Amniotic stem cell (primary cell): ENCODE measurements at places on chromosomes 13 and 19.

- DNase-seq, result no peak
Measured at GRCh38 chr13:90070837-90071525, 1276.5 kb upstream of the MIR17HG start.

DNA sequence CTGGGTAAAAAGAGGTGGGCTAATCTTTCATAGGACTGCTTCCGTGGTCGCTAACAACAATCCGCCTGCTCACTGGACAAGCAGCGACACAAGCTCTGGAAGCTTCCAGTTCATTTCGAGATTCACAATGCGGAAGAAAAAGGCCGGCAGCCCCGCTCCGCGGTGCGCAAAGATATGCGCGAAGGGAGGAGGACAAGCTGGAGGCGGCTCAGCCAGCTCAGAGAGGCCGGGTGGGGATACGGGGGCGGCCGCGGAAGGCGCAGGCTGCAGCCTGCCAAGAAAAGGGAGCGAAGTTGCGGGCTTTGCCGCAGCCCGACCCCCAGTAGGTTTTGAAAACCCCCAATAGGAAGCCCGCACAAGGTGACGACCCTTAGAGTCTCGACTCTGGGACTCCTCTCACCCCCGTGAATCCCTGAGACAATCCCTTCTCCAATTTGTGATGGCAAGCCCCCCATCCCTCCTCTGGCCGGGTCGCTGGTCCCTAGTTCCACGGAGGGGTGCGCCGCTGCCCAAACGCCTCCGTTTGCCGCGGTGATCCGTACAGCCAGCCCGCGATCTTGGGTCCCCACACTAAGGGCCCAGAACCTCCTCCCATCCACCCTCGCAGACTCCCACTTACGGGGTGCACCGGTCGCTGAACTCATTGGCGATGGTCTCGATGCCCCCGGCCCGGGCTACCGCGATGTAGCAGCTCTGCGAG lies 697 bp downstream of the HSPH1 start:
- DNase-seq, result peak; percentile 42

GRCh38 chr13:81379183-81379582 lies 1038.3 kb upstream of the SPRY2 start:
- DNase-seq, result no peak

GRCh38 chr13:49908637-49909036 lies 27.5 kb downstream of the SPRYD7 start:
- no peak for DNase-seq

- DNase-seq, result no peak
Measured at GRCh38 chr13:50017819-50018218, 2.6 kb downstream of the KCNRG start.

GRCh38 chr13:45296259-45296658 lies 44.7 kb downstream of the TPT1 start:
- no peak for DNase-seq

GRCh38 chr13:32453981-32454380 lies 26.1 kb upstream of the N4BP2L1 start:
- no peak for DNase-seq

- no peak for DNase-seq
Measured at GRCh38 chr13:90461398-90461797, 886.1 kb upstream of the MIR17HG start.

- no peak for DNase-seq
Measured at GRCh38 chr19:27635401-27635800, 1577.5 kb downstream of the UQCRFS1 start.

DNA sequence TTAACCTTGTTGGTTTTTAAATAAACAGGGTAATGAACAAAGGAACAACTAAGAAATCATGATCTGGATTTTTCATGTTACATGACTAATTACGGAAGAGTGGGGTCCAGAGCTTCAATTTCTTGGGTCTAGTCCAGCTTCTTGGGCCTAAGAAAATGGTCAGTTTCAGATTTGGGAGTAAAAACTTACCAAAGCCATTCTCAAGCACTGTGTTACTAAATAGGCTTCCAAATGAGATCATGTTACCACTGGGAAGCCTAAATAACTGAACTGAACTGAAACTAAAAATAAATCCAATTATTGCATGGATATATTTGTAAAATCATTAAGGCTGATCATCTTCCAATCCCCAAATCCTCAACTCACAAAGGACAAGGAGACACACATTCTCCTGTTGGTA lies 13.9 kb downstream of the TBC1D4 start:
- DNase-seq, result no peak

DNA sequence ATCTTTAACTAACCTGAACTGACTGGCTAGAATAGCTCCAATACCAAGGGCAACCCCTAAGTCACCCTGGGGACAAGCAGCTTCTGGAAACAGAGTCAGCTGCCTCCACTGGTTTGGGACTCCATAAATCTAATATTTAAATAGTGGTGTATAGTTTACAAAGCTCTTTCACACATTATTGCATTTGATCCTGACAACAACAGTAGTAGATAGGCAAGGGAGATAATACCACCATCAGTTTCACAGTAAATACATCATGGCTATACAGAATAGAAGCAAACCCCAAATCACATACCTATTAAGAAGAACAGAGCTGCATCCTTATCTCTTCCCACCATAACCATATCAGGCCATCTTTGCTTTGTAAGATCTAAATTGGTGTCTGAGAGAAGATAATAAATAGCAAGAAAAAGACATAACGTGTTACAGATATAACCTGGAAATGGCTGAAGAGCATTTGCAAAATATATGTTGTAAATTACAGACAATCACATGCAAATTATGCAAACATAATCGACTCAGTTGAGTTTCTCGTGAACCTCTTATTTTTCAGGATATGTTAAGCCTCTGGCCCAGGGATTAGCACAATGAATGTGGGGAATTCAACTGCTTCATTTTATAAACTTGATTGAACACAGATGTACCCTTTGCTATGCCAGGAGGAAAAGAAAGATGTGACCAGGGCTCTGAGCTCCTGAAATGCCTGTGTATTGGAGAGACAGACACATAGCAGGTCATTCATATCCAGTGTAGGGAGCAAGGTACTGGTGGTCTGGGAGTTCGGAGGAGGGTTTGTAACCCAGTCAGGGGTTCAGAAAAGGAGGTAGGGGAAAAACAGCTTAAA lies 142.5 kb downstream of the SLC7A1 start:
- no peak for DNase-seq

GRCh38 chr19:45505151-45505995 lies 1.9 kb upstream of the VASP start:
- DNase-seq, result peak; percentile 23

- DNase-seq, result no peak
Measured at GRCh38 chr19:6413291-6413690, 11.3 kb downstream of the KHSRP start.

GRCh38 chr19:50242581-50242980 lies 39.2 kb downstream of the MYH14 start:
- DNase-seq, result no peak

DNA sequence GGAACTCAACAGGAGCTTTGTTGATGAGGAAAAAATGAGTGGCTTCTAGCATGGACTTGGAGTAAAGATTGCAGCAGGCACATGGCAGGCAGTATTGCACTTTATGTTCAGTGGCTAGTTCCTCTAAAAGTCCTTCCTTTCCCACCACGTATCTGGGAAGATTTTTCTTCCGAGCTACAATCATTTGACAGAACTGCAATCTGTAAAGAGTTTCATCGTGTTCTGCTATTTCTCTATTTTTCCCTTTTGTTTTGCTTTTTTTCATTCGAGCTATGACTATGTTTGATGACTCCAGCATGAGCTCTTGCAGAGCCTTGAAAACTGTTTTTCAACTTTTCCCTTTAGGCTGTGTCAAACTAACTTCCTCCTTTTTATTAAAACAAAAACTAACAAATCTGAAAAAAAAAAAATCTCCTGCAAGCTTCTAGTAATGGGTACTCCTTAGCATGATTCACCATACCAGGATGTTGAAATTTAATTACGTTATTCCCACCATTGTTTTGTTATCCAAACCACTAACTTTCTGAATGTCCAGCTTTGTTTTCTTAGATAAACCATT lies 12.3 kb downstream of the CLDN10 start:
- peak; percentile 3 for DNase-seq

GRCh38 chr19:52296400-52296772 lies 583 bp upstream of the ZNF480 start:
- DNase-seq, result no peak

DNA sequence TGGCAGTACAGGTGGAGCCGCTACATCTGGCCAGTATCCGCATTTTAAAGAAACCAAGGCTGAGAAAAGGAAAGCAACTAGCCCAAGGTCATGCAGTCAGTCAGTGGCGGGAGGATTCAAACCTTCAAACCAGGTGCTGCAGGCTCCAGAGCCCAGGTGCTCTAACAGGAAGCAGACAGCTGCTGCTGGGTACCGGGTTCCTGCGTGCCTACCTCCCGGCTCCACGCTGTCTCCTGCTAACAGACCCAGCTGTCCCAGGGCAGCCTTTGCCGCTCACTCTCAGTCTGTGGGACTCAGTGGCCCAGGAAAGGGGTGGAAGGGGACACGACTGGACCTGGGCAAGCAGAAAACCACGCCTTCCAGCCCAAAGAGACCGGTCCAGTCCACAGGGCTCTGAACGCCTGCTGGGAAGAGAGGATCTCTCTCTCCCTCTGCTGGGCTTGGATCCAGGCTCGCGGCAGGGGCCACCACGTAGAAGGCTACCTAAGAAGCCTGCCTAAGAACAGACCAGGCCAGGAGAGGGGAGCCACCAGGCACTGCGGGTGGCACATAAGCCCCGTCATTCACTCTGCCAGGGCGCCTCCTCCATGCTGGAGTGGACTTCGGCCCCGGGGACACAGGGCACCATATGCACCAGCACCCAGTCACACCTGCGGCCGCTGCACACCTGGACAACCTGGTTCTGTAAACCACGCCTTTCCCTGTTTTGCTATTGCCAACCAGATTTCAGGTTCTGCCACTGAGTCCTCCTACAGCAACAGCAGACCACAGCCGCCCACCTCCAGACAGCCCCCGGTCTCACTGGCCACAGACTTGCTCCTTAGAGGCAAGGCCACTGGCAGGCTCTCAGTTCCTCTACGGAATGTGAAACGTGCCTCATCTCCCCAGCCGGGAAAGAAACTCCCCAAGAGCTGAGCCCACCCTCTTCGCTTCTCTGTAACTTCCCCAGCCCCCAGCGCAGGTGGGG lies 4.6 kb downstream of the DAPK3 start:
- DNase-seq, result no peak

DNA sequence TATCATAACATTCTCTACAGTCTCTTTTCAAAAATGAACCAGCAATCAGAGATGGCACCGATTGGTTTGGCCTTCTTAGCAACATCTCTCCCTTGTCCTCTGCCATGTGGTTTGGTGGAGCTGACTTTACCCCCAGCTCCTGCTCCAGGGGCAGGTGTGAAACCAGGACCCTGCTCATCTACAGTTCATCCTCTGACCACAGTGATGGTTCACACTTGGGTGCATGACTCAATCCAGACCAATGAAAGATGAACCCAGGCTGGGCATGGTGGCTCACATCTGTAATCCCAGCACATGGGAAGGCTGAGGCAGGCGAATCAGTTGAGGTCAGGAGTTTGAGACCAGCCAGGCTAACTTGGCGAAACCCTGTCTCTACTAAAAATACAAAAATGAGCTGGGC lies 33.6 kb upstream of the FFAR2 start:
- no peak for DNase-seq

DNA sequence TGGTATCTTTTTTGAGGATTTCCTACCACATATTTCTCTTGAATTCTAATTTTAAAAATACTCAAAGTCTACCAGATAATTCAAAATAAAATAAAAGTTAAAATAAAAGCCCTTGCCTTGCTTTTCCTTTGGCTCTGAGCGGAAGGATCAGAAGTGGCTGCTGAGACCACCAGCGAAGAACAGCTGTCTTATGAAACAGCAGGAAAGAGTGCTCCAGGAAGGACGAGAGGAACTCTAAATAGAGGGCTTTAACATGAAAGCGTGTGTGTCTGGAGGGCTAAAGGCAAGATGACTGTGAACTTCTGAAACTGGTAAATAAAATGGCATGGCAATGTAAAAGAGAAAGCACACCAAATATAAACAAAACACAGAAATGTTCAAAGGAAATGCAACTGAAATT lies 521.5 kb upstream of the SPRY2 start:
- no peak for DNase-seq

DNA sequence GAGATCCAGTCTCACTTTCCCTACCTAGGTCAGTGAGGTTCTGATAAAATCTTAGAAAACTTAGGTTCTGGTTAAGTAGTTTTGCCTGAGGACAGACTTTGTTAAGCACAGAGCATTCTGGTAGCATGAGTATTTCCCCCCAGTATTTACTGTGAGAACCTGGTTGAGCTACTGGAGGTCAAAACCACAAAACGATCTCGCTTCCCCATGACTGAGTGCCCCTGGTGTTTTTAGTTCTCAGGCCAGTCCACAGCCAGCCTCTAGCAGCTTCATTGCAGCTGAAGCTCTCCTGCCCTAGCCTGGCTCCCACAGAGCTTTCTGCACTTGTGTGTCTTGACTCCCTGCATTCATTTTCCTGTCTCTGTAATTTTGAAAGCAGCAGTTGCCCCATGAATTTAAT lies 1138.2 kb downstream of the UQCRFS1 start:
- DNase-seq, result no peak

- DNase-seq, result no peak
Measured at GRCh38 chr13:80548915-80549314, 208.0 kb upstream of the SPRY2 start.
